ENCODE measurements at places on chromosomes 1 and 21. TPM values are rescaled to one million over a fixed set of nuclear protein-coding genes. Genes with fewer than 3 reads are reported as not detected.

- DNase-seq, result no peak
Measured at GRCh38 chr1:7561936-7562728, 209.0 kb upstream of the VAMP3 start.

GRCh38 chr1:183365676-183366075 lies 52.5 kb downstream of the NMNAT2 start:
- no peak for DNase-seq

DNA sequence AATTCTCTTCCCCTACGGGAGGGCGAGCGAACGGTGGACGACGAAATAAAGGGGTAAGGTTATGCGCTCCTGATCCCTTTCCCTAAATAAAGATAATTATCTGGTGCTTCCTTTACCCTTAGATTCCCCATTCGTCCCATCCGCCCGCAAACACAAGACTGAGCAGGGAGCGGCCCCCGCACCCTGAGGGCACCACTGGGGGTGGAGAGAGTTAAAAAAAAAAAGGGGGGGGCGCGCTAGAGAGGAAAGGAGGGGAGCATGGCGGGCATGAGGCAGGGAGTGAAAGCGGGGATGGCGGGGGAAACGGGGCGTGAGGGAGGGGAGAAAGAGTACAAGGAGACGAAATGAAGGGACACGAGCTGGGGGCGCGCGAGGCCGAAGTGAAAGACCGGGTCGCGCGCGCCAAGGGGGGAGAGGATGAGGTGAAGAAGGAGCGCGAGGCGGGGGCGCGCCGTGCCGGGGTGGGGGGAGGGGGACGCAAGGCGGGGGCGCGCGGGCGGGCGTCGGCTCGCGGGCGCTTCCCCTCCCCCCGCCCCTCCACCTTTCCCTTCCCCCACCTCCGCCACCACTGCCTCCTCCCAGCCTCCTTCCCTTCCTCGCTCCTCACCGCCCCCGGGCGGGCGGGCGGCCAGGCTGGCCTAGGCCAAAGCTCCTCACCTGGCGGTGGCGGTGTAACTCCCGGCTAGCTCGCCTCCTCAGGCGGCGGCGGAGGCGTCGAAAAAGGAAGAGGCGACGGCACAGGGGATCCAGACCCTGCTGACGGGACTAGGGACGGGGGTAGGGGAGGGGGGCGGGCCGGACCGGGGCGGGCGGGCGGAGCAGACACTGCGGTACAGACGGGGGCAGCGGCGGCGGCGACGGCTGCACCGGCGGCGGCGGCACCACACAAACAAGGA lies 448 bp downstream of the GATAD2B start:
- no peak for DNase-seq

DNA sequence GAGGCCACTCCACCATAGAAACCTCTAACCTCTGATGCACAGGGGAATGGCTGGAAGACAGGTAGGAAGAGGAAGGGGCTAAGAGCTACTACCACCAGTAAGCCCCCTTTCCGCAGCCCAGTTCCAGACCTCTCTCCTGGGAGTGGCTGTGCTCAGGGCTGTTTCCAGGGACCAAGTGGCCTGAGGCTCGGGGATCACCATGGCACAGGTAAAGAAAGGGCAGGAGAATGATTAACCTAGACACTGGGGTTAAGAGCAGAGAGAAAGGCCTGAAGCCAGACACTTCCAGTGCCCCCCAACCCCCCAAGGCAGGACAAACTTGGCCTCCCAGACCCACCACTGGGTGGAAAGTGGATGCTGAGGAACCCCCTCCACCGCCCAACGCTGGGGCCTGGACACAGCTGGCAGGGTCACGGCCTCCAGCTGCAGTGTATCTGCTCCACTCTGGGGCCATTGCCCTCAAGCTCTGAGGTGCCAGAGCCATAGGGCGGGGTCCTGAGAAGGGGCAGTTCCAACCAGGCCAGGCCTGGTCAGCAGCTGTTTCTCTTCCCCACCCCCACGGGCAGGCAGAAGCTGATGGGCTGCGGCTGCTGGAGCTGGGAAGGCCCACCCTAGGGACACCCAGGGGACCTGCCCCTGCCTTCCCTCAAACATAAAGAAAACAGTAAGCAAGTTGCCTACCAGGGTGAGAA lies 2.6 kb downstream of the TAGLN2 start:
- no peak for DNase-seq

Gene SETSIP
- not detected for total RNA-seq
